Activated naive CD4-positive, alpha-beta T cell treated with anti-CD3 and anti-CD28 coated beads, Interleukin-2, amount 50 U/mL, for 72 hours (primary cell): ENCODE measurements at places on chromosomes 12 and 14. TPM values are rescaled to one million over a fixed set of nuclear protein-coding genes. Genes with fewer than 3 reads are reported as not detected.

- DNase-seq: no peak
Observed at GRCh38 chr12:29763301-29763683, 20.4 kb downstream of the TMTC1 start.

- no peak for DNase-seq
Observed at GRCh38 chr12:53935383-53936341, 3.0 kb upstream of the HOXC13 start.

GRCh38 chr12:110861729-110862128, 14.9 kb downstream of the CCDC63 start:
- no peak for DNase-seq

DNA sequence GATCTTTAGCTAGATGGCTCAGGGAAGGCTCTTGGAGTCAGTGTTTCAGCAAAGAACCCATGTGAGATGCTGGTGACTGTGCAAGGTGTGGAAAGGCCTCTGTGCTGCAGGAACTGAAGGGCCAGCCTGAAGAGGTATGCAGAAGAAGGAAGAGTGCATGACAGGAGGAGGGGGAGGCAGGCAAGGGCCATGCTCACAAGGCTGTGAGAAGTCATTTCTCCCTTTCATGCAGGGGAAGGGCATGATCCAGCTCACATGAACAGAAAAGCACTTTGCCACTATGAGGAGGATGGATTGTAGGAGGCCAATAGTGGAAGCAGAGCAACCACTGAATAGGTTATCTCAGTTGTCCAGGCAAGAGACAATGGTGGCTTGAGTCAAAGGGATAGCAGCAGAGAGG, 83.7 kb downstream of the SSPN start:
- DNase-seq: no peak

GRCh38 chr12:41140117-41140516, 48.0 kb upstream of the PDZRN4 start:
- no peak for DNase-seq

DNA sequence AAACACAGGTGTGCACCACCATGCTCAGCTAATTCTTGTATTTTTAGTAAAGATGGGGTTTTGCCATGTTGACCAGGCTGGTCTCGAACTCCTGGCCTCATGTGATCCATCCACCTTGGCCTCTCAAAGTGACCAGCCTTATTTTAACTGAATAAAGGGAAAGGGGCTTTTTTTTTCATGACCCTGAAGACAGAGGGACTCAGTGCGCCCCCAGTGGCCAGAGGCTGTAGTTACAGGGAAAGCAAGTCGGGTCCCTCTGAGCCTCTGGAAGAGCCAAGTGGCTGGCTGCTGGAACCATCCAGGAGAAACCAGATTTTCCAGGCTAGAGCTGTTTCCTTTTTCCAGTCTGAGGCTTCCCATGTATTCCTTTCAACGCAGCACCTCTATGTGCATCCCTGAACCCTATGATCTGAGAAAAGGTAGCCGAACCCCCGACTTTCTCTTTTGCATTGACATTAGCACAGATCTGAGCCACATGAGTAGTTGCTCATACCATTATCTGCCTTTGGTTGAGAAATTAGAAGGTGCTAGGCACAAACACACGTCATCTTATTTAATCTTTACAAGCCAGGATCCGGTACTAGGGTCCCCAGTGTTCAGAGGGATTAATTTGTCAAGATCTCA, 342.7 kb downstream of the CACNA1C start:
- DNase-seq: peak; percentile 50

GRCh38 chr14:68661226-68662225, 131.3 kb downstream of the ZFP36L1 start:
- no peak for DNase-seq

DNA sequence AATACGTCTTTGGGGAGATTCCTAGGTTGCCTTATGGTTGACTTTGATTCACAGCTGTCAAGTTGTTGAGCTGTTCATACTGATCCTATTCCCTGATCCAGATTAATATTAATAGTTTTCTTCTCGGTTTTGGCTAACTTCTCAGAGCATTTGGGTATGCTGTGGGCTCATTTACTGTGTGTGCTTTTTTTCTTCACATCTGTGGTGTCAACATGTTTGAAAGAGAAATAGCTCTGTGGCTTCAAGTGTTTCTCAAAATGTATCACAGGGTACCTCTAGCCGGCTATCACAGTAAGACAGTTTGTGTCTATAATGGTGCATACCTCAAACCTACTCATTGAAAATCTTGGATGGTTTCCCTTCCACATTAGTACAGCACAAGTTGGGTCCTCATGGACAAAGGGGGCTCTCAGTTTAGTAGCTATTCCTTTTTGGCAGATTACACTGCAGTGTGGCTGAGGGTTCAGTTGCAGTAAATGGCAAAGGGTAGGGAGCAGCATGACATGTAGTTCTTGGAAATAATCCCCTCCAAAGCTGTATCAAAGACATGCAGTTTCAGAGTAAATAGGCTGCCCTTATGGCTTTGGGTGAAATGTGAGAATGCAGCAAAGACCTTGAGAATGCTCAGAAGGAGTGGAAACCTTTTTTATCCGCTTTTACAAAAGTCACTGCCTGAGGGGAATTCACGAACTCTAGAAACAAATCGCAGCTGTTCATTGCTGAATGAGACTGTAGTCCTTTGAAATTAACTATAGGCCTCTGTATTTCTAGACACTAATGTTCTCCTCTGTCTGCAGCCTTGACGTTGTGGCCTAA, 102.4 kb upstream of the ATF1 start:
- no peak for DNase-seq

DNA sequence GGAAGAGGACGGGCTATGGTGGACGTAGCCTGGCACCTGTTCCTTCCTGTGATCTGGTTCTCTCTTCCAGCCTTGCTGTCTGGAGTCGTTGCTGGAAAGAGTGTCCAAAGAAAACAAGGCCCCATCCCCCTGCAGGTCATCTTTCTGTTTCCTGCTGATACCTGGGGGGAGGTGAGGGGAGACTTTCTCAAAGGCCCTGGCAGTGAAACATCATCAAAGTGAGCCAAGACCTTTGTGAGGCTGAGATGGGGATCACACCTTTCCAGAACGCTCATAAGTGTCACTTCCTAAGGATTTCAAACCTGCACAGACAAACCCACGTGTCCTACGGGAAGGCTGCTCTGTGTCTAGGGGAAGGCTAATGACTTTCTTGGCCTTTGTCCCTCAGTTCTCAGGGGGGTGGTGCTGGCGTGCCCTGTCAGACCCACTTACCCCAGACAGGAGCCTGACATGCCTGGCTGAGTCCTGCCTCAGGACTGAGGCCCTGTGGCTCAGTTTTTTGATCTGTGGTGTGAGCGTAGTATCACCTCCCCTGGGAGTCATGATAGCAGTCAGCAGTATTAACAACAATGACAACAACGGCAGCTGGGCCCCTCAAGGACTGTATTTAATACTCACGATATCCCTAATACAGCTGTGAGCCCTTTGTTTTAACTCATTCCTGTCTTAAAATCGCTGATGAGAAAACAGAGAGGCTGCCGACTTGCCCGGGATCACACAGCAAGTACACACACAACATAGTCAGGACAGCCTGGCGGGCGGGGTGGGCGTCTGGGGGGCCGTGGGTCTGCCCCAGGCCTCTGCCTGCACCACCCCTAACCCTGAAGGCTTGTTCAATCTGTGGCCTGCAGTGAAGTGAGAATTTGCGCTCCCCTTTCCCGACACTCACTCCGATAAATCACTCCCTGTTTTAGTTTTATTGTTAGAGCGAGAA, 235.2 kb downstream of the SLC41A2 start:
- no peak for DNase-seq

- DNase-seq: no peak
Observed at GRCh38 chr14:44529026-44529425, 21.9 kb upstream of the FSCB start.

- DNase-seq: no peak
Observed at GRCh38 chr12:123898673-123899072, 74.0 kb downstream of the CCDC92 start.

GRCh38 chr14:102019006-102019540, 54.7 kb downstream of the DYNC1H1 start:
- DNase-seq: no peak

GRCh38 chr12:105960319-105961083, 178.3 kb downstream of the NUAK1 start:
- no peak for DNase-seq

- no peak for DNase-seq
Observed at GRCh38 chr12:52179396-52179973, 12.3 kb downstream of the KRT80 start.

DNA sequence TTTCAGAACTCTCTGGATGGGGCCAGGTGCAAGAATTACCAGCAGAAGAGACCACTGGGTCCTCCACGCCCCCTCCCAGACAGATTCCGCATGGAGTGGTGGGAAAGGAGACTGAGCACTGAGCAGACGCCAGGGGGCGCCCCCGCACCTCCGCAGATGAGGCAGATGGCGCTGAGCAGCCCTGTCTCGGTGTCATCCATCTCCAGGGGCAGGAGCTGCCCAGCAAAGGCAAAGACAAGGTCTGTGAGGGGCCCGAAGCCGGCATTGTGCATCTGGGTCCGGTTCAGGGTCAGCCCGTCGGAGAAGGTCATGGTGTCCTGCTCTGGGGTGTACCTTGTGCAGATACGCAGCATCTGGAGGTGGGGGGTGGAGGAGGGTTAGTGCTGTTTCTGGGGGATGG, 6.3 kb upstream of the ITGB7 start:
- peak; percentile 83 for DNase-seq

DNA sequence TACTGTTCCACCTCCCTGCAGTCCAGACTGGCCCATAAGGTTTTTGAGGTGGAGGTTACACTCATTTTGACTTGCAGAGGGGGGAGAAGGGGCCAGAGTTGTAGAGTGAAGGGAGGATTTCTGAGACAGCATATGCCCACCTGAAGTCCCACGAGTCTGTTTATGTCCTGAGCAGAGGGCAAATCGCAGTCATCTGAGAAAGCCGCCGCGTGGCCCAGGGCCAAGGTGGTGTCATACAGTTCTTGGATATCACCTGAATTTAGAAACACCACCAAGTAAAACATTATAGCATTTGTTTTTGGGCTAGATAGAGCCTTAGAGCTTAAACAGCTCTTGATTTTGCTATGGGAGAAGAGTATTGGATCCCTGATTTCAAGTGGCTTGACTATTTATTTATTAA, 30.9 kb downstream of the TDG start:
- no peak for DNase-seq

GRCh38 chr12:13044906-13045299, 722 bp downstream of the FAM234B start:
- DNase-seq: no peak

GRCh38 chr14:97887690-97888089, 1090.5 kb downstream of the VRK1 start:
- no peak for DNase-seq

DNA sequence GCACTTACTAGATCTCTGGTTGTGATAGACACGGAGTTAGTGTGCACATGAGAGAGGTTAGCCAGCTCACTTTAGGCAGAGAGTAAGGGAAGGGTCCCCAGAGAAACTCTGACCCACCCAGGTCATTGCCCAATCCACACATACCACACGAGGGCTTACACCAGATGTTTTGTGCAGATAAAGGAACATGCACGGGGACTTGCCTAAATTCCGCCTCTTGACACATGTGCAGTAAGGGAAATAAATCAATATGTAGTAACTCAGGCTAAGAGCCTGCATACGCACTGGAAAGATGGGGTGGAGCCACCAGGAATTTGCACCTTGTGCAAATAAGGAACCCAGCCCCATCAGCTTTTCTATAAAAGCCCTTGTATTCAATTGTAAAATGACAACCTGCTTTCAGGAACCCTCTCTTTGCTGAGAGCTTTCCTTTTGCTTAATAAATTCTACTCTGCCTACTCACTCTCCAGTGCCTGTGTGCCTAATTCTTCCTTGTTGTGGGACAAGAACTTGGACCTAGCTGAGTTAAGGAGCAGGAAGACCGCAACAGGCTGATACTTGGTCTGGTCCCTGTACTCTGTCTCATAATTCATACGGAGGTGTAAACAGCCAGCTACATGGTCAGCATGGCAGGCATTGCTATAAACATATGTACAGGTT, 120.2 kb downstream of the EMP1 start:
- no peak for DNase-seq

DNA sequence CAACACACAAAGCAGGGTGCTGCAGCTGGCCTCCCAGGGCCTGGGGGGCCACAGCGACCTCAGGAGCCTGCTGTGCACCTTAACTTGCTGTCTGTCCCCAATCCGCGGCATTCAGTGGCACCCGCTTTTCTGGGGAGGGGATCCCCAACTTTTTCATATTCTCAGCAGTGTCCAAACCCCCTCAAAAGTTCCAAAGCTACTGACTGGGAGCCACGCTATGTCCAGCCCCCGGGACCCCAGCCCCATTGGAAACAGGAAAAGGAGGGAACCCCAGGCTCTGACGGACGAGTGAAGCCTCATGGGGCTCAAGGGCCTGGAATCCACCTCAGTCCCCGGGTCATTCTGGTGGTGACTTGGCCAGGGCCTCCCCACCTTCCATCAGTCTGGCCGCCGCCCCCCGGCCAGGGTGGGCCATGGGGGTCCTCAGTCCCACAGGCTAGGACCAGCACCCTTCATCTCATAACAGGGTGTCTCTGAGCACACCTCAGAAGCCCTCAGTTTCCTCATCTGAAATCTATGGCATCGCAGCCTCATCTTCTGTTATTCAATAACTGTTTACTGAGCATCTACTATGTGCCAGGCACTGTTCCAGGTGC, 127.3 kb downstream of the NCOR2 start:
- DNase-seq: no peak

- no peak for DNase-seq
Observed at GRCh38 chr12:56120158-56120846, 2.2 kb downstream of the ZC3H10 start.

DNA sequence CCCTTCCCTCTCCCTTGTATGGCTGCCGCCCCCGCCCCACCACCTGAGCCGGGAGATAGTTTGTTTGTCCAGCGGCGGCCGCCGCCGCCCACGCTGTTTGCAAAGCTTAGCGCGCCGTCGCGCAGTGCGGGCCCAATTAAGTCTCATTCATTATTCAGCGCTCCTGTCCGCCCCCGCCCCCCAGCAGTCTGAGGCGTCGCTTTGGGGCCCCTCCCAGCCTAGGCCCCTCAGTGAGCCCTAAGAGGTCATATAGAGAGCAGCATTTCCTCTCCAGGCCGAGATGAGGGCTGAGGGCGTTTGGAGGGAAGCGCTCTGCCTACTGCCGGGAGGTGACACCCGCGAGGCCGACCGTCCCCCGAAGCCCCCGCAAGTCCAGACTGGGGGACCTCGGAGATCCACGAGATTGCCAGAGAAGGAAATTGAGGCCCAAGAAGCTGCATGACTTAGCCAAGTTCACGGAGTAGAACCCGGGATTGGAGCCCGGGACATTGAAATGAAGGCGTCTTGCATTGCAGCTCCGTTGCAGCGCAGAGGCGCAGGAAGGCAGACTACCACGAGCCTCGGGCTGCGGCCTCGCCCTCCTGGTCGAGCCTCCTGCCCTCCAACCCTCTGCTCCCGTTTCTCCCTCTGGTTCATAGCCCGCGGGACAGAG, at the start of gene DNAJC22:
Gene DNAJC22, plus strand, starts transcription at position 230 of the 652 bp plus-strand sequence. CDS start 1,985 bp downstream, outside the sequence.
- DNase-seq: peak; percentile 55

GRCh38 chr12:63018273-63018672, 83.3 kb upstream of the PPM1H start:
- DNase-seq: no peak

LRP1-AS gene
- total RNA-seq: not detected

TBC1D30 gene
- total RNA-seq: 0.41 TPM

TBX5 gene
- not detected for total RNA-seq

LPAR5 gene
- total RNA-seq: 5.1 TPM

STYK1 gene
- not detected for total RNA-seq

TGFB3 gene
- total RNA-seq: 6.3 TPM

DLGAP5 gene
- total RNA-seq: 90.2 TPM

NRIP2 gene
- total RNA-seq: not detected
